ENCODE measurements at places on chromosomes 11 and 22. TPM values are rescaled to one million over a fixed set of nuclear protein-coding genes. Genes with fewer than 3 reads are reported as not detected.

DNA sequence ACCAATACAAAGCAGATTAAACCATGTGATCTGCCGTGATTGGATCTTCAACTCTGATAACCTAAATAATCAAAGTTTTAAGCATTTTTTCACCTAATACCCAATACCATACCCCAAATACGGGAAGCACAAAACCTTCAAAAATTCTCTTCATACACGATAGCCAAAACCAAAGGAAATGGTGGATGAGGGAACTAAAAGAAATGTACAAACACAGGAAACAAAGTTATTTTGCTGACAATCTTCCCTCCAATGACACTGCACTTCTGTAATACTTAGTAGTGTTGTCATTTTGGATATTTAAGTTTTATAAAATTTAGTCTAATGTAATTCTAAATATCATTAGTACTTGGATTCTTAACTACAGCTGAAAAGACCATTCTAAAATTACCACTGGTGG lies 27.0 kb downstream of the CSTF3 start:
- no peak for DNase-seq

DNA sequence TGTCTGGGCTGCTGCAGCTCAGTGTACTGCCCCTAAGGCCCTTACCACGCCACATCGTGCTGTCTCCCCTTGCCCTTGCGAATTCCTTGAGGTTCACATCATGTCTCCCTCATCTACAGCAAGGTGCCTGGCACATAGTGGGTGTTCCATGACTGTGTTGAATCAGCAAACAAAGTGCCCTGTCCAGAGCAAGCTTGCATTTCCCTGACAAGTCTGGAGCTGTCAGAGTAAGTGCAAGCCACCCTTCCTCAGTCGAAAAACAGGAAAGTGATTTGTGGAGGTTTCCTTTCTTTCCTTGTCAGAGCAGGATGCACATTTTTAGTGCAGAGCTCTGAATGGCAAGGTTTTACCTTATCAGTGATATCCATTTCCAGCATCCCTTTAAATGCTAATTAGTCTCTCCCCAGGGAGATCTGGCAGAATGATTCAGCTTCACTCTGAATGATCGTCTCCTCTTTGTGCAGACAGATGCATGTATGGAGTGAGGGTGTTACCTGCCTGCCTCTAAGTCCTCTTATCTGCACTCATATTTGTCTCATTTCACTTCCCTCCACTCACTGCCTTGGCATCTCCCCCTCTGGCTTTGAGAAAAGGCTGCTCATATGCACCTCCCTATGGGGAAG lies 331.2 kb downstream of the TMEM135 start:
- no peak for DNase-seq

GRCh38 chr22:35033635-35034296 lies 32.2 kb upstream of the ISX start:
- no peak for DNase-seq

GRCh38 chr11:110985547-110985946 lies 260.0 kb upstream of the POU2AF2 start:
- no peak for DNase-seq

DNA sequence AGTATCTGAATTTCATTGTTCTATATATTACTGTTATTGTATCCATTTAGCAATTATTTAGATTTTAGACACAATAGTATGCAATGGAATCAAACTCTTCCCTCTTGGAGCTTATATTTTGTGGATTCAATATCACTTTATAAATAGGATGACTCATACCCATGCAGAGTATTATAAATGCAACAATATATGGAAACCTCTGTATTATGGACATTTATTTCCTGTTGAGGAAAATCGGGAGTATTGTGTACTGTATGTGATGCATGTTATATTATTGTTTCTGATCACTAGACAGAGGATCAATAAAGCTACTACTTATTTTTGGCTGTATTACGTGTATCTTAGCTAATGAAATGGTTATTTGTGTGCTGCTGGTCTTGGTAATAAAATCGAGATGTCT lies 770 bp downstream of the METTL15 start:
- no peak for DNase-seq

DNA sequence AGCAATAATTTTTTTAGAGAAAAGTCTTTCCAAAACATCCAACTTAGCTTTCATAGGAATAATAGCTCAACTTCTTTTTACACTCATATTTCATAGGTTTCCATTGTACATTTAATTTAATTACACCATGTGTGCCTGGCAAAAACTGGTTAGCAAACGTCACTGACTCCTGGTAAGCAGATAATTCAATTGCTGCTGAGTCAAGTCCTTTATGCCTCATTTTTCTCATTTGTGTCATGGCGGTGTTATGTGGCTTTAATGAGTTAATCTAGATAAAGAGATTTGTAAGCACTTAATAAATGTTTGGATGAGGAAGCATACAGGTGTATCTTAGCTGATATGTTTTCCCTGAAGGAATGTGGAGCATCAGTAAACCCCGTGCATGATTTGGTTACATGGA lies 41.2 kb upstream of the PAK1 start:
- no peak for DNase-seq

- no peak for DNase-seq
Observed at GRCh38 chr11:105856954-105857353, 165.1 kb downstream of the MSANTD4 start.

GRCh38 chr11:81444297-81444696 lies 1289.4 kb downstream of the FAM181B start:
- no peak for DNase-seq

GRCh38 chr11:15969701-15970329 lies 386.5 kb downstream of the SOX6 start:
- no peak for DNase-seq

DNA sequence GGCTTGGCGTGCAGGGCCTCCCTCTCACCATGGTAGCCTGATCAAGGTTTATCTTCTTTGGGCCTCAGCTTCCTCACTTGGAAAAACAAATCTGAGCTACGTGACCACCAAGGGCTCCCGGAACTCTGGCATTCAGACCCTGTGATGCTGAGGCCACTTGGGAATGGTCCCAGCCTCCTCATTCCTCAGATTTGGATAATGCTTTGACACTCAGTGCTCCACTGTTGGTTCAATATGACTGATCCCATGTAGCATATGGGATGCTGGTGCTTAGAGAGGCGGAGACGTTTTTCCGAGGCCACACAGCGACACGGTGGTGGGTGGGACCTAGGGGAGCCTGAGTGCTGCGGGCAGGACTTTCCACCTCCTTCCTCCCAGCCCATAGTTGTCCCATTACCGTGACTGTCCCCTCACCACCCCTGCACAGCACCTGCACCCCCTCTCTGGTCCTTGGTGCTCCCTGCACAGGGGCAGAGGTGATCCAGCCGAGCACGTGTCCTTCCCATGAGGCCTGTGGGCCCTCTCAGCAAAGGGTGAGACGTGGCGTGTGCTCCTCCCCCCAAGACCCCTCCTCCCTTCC lies 23.1 kb downstream of the MB start:
- DNase-seq = no peak

GRCh38 chr11:109306322-109306721 lies 115.7 kb upstream of the C11orf87 start:
- no peak for DNase-seq

DNA sequence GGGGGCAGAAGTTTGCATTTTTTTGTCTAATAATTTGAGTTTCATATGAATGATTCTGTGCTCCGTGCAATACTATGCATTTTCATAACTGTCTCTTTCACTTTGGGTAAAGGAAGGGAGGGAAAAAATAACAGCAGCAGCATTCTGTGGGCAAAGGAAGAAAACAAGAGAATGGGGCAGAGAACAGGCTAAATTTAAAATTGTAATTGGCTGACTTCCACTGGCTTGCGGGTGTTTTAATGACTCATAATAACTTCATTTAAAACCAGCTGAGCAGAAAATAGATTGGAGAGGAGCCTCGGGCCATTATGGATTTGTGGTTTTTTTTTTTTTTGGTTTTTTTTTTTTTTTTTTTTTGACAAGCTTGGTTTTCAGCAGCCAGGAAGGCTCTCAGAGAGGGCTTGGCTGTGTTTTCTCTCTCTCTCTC lies 107.4 kb downstream of the ZBTB16 start:
- DNase-seq = no peak

- no peak for DNase-seq
Observed at GRCh38 chr11:117094776-117095175, 3.5 kb downstream of the SIK3 start.

- DNase-seq = no peak
Observed at GRCh38 chr11:45213316-45213665, 66.9 kb downstream of the PRDM11 start.

- DNase-seq = peak; percentile 28
Observed at GRCh38 chr11:2559527-2560311, 114.9 kb downstream of the KCNQ1 start.

GRCh38 chr11:326592-326841 lies 5.9 kb upstream of the IFITM3 start:
- DNase-seq = peak; percentile 66

DNA sequence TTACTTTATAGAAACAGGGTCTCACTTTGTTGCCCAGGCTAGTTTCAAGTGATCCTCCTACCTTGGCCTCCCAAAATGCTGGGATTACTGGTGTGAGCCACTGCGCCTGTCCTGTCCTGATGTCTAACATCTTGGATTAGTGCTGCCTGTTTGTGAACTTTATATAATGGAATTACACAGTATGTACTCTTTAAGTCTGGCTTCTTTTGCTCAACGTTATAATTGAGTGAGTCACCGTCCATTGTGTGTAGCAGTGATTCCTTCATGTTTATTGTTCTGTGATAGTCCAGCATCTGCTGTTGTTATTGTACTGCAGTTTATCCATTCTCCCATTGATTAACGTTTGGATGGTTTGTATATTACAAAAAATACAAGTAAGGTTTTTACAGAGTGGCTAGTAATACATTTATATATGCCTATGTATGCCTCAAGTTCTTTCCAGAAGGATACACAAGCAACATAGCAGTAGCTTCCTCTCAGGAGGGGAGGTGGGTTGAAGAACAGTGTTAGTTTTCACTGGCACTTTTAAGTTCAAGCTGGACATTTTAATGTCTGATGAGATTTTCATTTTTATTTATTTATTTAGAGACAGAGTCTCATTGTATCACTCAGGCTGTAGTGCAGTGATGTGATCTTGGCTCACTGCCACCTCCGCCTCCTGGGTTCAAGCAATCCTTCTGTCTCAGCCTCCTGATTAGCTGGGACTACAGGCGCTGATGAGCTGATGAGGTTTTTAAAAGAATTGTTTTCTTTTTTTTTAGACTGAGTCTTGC lies 25.2 kb upstream of the MICALL1 start:
- DNase-seq = no peak

GRCh38 chr11:86185381-86185750 lies 59.2 kb upstream of the EED start:
- no peak for DNase-seq

DNA sequence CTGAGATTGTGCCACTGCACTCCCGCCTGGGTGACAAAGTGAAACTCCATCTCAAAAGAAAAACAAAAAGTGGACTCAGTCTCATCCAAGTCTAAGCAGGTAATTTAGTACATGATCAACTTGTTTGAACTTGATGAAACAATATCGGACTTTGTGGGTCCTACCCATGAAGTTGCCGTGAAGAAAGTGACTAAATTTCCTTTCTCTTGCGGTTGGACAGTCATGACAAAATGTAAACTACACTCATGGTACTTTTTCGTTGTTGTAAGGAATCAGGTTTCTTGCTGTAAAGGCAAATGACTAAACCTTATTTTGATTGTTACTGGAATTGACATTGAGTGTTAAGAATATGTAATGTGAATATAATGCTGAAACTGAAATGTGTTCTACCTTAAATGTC lies 164.5 kb upstream of the PLET1 start:
- DNase-seq = no peak

- DNase-seq = no peak
Observed at GRCh38 chr11:17699147-17700114, 19.9 kb upstream of the MYOD1 start.

DNA sequence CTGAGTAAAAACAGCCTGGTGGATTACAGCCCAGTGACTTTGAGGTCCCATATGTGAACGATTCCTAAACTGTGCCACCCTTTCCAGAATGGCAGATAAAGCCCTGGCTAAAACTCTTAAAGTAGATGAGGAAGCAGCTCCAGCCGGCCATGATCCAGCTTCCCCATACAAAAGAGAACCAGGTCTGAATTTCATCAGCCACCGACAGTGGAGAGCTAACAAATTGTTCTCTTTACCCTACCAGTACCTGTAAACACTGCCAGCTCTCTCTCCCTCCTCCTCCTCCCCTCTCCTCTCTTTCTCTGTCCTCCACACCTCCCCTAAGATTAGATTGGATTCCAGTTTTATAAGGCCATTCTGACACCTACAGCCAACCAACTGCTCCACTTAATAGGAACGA lies 176.9 kb downstream of the DSCAML1 start:
- no peak for DNase-seq

- DNase-seq = no peak
Observed at GRCh38 chr11:21630934-21631478, 561.9 kb upstream of the ANO5 start.

DNA sequence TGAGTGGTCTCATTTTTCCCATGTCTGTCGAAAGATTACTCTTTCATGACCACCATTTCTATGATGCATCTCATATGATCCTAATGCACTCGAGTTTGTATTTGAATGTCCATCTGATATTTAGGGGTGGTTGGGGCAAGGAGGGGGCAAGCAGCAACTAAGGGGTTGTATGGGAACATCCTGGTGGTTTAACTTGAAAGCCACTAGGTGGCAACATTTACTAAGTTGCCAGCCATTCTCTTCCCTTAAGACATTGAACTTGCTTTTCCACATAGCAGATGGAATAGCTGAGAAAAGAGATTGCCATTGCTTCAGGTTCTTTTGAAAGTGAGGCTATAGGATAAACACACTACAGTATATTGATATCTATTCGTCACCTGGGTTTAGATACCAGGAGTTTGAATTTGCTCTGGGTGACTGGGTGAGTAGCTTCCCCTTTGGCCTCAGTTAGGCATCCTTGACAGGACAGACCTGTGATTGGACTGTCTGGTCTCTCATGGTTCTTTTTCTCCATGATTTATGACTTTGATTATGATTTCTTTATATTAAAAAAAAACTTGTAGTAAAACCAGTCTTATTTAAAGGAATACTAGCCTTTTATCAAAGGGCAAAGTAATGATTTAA lies 32.4 kb downstream of the NF2 start:
- no peak for DNase-seq

DNA sequence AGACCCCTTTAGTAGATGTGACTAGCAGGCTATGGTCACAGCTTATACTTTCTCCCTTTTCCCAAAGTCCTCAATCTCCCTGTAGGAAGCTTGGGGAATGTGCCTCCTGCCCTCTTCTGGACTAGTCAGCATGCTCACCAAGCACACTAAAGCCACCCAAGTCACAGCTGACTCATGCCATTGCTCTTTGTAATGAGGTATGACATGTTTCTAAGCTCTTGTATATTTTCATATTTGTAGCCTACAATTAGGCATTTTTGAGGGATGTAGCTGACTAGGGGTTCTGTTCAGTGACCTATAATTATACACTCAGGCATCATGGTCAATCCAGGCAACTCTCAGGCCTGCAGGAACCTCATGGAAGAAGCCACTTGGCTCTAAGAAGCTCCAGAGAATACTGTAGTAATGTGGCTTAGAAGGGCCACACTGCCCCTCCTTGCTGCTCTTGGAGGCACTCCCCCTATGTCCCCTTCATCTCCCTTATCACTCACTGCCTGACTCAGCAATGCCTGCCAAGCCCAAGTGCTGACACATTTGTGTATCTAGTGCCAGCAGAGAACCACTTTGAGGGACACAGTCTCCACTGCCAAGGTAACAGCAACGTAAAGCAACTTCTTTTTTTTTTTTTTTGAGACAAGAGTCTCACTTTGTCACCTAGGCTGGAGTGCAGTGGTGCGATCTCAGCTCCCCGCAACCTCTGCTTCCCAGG lies 86.2 kb downstream of the RPL27A start:
- no peak for DNase-seq

The SLC22A12 gene
- not detected for total RNA-seq

The DCUN1D5 gene
- total RNA-seq = 23.1 TPM

The OR51E1 gene
- total RNA-seq = not detected

The APOA5 gene
- not detected for total RNA-seq

The CSF2RB gene
- 1.3 TPM for total RNA-seq

The MMP27 gene
- total RNA-seq = not detected

The SELENOM gene
- 17.3 TPM for total RNA-seq

The SCGB1D2 gene
- total RNA-seq = not detected
